ENCODE measurements at places on chromosomes 12 and 14.
A peak's percentile ranks its signal among the peaks of the same experiment; 100 is the strongest.

DNA sequence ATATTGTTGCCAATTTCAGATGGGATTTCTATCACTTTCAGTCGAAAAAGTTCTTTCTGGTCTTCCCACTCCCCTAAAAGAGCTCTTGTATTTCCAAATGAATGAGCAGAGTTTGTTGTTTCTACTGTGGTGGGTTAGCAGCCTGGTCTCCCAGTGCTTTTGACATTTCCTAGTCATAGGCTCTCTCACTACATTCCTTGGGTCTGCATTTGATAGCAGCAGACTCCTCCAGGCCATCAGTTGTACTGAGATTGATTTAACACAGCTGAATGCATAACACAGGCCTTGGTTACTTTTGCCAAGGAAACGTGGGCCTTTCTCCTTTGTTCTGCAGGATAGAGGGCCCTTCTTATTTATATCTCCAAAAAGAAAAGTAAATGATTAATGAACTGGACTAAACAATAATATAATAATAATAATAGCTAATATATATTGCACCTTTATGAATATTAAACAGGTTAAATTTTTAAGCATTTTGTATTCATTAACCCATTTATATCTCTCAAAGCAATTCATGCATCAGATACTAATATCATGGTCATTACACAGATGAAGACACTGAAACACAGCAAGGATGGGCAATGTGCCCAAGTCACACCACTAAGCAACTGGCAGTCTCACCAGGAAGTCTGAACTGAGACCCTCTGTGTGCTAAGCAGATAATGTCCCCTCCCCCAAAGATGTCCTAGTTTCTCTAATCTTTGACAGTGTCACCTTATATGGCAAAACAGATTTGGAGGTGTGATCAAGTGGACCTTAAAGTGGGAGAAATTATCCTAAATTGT, 1579.2 kb downstream of the AACS start:
- H3K4me1 ChIP-seq: no peaks in the 10 kb centered on the region
- no peaks in the 10 kb centered on the region for H3K36me3 ChIP-seq
- no peak for DNase-seq
- no peaks in the 10 kb centered on the region for H3K27me3 ChIP-seq
- H3K27ac ChIP-seq: no peak overlapping the region

- no peaks in the 10 kb centered on the region for H3K27me3 ChIP-seq
- H3K4me3 ChIP-seq: no peak overlapping the region
- H3K4me1 ChIP-seq: no peaks in the 10 kb centered on the region
- no peak overlapping the region for H3K27ac ChIP-seq
- DNase-seq: no peak
Measured at GRCh38 chr14:105913221-105913620, 386.8 kb downstream of the TMEM121 start.

DNA sequence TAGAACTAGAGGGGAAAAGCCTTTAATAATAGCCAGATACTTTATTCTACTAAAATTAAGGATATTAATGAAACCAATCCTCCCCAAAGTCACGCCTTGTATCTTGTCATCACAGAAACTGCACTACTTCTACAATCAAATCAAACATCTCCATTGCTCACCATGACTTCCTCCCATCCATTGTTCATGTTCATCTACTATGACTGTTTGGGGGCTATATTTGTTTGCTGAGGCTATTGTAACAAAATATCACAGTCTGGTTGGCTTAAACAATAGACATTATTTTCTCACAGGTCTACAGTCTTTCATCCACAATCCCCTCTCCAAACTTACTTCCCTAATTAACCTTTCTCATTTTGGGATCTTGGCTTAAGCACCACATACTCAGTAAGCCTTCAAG, 193.6 kb upstream of the FSCB start:
- H3K4me3 ChIP-seq: no peak overlapping the region
- H3K27ac ChIP-seq: no peak overlapping the region
- no peaks in the 10 kb centered on the region for H3K36me3 ChIP-seq

DNA sequence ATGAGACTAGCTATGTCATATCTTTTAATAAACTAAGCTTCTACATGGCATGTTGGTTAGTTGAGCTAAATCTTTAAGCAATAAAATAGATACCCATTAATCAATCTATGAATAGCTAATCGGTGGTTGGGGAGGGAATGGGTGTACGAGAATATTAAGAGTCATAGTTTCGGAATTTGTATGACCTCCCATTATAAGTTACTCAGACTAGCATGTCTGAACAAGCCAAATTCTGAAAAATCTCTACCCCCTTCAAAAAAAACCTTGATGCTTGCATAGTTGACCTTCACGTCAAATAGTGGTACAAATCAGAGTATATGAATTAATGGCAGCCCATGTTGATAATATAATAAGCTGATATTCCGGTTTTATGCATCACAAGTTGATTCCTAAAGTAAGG, 60.0 kb downstream of the PLEKHG7 start:
- H3K27me3 ChIP-seq: no peaks in the 10 kb centered on the region
- H3K27ac ChIP-seq: no peak overlapping the region
- DNase-seq: no peak
- H3K36me3 ChIP-seq: no peaks in the 10 kb centered on the region
- no peak overlapping the region for H3K4me3 ChIP-seq

DNA sequence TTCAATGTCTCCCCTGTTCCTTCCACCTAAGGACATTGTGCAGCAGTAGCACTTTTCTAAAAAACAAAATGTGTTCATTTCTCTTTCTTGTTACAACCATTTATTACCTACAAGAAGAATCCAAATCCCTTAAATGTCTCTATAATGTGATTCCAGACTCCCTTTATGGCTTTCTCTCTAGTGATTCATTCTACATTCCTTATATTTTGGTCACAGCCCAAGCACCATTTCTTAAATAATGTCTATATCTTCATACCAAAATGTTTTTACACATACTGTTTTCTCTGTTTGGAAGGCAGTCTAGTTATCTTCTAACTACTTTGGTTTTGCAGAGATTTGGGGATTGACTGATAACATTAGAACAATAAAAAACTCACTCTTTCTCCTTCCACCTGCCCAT, 1037.3 kb upstream of the FLRT2 start:
- no peak for DNase-seq
- no peak overlapping the region for H3K27ac ChIP-seq
- no peak overlapping the region for H3K4me3 ChIP-seq
- no peaks in the 10 kb centered on the region for H3K27me3 ChIP-seq
- H3K4me1 ChIP-seq: no peaks in the 10 kb centered on the region
- no peaks in the 10 kb centered on the region for H3K36me3 ChIP-seq

GRCh38 chr14:95037273-95037672, 120.1 kb downstream of the DICER1 start:
- no peak overlapping the region for H3K27ac ChIP-seq
- peak; percentile 27 for DNase-seq
- no peaks in the 10 kb centered on the region for H3K36me3 ChIP-seq
- no peak overlapping the region for H3K4me3 ChIP-seq
- no peaks in the 10 kb centered on the region for H3K27me3 ChIP-seq

DNA sequence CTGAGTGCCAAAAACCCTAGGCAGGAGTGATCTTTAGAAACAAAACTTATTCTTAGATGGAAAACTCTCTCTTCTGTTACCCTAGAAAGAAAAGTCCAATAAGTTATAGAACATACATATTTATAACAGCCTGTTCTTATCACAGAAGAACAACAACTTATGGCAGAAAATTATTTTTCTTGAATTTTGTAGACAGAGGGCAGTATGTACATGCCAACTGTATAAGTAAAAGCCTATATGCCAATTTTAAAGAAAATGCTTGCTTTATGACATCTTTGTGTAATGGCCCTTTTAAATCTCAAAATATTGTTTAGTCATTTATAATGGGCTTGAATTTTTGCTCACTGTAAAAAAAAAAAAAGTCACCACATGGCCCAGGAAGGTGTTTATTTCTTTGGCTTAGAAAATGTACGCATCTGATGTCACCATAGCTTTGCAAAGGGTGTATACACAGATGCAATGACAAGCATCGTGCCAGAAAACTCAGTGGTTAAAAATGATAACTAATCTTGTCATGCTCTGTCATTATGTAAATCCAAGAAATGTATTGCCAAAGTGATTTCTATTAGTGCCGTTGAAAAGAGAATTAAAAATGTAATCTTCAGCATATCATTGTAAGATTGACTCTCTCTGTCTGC, 38.3 kb upstream of the GRIP1 start:
- H3K36me3 ChIP-seq: no peaks in the 10 kb centered on the region
- no peaks in the 10 kb centered on the region for H3K27me3 ChIP-seq
- no peak overlapping the region for H3K27ac ChIP-seq
- no peak for DNase-seq
- no peak overlapping the region for H3K4me3 ChIP-seq

Measured in liver (tissue), 10 donors.